Stimulated activated naive CD4-positive, alpha-beta T cell treated with Interleukin-2 at 50 U/mL for 16 hours (primary cell): ENCODE measurements at places on chromosomes 3 and 15.

GRCh38 chr3:52253314-52254304, 8.1 kb downstream of the PPM1M start:
- DNase-seq: peak; percentile 91

- DNase-seq: no peak
These were observed 140.8 kb downstream of the TP63 start for GRCh38 chr3:189771842-189772450.

DNA sequence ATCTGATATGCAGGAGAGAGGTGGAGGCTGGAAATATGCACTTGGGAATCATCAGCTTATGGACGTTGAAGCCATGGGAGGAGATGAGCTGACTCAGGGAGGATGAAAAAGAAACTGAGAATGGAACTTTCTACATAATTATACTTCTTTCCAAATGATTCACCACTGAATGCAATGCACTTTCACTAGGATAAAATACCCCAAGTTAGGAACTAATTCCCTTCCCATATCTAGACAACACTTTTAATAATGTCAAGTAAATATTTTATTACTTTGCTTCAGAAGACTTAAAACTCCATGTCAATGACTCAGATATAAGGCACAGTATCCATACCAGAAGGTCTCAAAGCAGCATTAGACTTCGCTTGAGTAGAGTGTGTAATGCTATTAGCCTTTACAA, 24.2 kb downstream of the NPTN start:
- no peak for DNase-seq

DNA sequence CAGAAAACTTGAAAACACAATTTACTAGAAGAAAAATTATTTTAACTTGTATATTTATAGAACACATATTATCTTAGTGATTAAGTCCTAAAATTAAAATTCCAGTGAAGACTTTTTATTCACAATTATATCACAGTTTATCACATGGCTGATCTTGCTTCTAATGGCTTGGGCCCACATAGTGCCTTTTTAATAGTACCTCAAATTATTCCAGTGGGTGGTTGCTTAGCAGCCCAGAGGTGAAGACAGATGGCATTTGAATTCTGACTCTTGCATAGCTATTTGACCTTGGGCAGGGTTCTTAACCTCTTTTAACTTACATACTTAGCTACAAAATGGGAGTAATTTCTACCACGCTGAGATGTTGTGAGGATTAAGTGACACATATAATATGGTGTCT, 214.7 kb upstream of the SGO1 start:
- DNase-seq: no peak

GRCh38 chr15:39582286-39582976, 1.6 kb downstream of the THBS1 start:
- DNase-seq: no peak

GRCh38 chr15:29942548-29942947, 120.3 kb upstream of the TJP1 start:
- no peak for DNase-seq

- no peak for DNase-seq
These were observed 78.7 kb downstream of the SLC9A9 start for GRCh38 chr3:143769616-143770015.

DNA sequence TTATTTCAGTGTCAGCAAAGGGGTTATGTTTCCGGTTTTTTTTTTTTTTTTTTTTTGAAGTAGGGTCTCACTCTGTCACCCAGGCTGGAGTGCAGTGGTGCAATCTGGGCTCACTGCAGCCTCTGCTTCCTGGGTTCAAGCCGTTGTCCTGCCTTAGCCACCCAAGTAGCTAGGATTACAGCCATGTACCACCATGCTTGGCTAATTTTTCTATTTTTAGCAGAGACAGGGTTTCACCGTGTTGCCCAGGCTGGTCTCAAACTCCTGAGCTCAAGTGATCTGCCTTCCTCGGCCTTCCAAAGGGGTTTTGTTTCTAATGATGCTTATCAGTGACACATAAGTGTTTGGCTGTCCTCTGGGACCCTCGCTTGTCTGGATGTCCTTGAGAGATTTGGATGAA, 235.7 kb upstream of the C2CD4B start:
- no peak for DNase-seq
